ENCODE measurements at places on chromosomes 2 and 18.

GRCh38 chr18:76981396-76981968 lies 151.1 kb downstream of the MBP start:
- no peak for DNase-seq

GRCh38 chr18:3652380-3653262 lies 202.6 kb downstream of the TGIF1 start:
- DNase-seq: peak; percentile 84

DNA sequence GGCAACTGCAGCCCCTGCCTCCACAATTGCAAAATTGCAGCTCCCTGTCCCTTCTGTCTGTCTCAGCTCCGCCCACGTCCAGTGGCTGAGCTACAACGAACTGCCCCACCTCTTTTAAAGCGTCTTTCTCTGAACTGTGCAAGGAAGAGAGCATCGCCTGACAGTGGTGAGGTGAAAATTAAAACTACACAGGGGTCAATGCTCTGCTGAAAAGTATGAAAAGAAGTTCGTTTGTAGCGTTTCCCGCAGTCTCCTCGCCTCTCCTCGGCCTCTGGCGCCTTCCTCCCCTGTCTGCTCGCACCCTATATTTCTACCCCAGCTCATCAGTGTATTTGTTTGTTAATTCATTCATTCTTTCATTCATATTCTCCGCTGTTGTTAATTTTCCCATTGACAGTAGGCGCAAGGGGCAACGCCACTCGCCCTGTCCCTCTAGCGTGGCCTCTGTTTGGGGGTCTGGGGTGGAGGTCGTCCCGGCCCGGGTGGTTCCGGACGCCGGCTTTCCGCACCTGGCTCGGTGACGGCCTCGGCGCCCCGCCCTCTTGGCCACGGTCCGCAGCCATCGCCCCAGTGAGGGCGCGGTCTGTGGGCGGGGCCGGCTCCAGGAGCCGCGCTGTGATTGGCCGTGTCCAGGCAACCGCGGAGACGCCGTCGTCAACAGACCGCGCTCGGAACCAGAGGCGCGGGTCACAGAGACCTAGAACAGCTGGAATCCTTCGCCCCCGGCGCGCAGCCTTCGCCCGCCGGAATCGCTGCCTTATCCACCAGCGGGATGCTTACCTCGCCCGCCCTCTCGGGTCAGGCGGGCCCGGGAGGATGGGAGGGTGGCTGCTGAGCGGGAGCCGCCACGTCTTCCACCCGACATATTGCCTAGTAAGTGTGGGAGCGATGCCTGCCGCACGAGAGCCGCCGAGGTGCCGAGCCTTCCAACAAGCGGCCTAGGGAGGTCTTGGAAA lies at the start of gene VWA3B:
Gene VWA3B (plus strand): TSS at position 677 of the 956 bp plus-strand sequence. CDS start 5,926 bp downstream, outside the sequence.
- DNase-seq: no peak

DNA sequence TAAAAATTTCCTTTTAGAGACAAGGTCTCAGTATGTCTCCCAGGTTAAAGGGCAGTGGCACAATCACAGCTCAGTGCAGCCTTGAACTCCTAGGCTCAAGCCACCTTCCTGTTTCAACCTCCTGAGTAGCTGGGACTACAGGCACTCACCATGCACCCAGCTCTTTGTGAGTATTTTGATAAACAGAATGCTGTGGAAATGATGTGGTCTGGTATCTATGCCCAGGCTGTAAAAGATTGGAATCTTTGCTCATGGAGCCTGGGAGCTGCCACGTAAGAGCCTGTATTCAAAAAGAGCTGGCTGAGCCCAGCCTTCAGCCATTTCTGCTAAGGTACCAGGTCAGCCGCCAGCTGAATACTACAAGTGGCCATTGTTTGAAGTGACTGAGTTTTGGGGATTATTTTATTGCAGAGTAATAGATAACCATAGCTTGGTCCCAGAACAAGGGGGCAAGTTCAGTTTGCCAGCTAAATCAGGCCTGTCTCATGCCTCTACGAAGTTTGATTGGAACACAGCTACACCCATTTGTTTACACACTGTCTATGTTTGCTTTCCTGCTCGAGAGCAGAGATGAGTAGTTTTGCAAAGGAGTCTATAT lies 21.3 kb upstream of the ARL5A start:
- DNase-seq: no peak

DNA sequence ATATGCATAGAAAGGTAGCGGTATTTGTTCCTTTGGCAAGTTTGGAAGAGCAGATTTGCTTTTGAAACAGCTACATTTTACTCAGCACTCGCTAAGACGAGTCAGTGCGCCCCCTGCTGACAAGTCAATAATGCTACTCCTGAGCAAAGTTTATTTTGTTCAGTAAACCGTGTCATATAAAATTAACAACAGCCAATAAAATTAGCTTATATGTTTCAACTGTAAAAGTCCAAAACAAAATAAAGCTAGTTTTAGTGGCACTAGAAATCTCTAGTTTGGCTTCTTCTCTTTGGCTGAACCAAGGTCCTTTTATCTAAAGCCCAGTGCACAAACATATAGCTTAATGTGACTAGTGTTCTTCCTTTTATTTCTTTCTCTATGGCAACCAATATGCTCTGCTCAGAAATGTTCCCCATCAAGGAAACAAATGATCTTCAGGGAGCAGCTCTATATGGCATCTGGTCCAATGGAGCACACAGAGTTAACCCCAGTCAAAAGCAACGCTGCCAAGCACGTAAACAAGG lies 4.2 kb upstream of the POU3F3 start:
- peak; percentile 8 for DNase-seq

DNA sequence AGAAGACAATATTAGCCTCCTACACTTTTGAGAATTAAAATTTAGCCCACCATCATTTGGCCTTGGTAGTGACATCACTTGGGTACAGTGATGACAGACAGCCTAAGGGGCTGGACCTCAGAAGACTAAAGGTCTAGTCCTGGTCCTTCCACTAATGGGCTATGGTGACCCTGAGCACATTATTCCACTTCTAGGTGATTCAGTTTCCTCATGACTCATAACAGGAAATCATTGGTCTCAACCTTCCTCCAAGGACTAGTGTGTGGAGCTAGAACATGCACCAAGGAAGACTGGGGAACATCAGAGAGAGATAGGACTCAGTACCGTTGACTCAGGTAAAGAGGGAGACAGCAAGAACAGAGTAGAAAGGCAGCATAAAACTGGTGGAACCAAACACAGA lies 64.0 kb downstream of the TFCP2L1 start:
- no peak for DNase-seq

GRCh38 chr18:40944576-40944975 lies 1010.5 kb upstream of the PIK3C3 start:
- no peak for DNase-seq

GRCh38 chr2:3453190-3453999 lies 65.9 kb downstream of the ADI1 start:
- no peak for DNase-seq

- DNase-seq: no peak
Measured at GRCh38 chr2:206217743-206218142, 56.7 kb upstream of the ZDBF2 start.

DNA sequence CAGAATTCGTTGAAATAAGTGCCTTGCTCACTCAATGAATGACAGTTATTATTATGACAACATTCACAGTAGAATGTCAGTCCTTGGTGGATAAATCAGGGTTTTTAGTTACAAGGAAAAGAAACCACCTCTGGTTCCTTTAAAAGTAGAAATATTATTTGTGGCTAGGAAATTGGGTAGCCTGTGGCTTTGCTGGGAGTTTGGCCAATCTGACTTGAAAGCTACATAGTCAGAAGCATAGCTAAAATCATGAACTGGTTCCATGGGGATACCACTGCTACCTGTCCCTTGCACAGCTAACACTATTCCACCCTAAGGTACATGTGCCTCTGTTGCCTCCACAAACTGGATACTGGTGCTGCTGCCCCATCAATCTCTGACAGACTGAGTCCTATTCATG lies 12.8 kb upstream of the SMCHD1 start:
- DNase-seq: no peak

- DNase-seq: no peak
Measured at GRCh38 chr2:43278564-43279220, 52.3 kb upstream of the ZFP36L2 start.

DNA sequence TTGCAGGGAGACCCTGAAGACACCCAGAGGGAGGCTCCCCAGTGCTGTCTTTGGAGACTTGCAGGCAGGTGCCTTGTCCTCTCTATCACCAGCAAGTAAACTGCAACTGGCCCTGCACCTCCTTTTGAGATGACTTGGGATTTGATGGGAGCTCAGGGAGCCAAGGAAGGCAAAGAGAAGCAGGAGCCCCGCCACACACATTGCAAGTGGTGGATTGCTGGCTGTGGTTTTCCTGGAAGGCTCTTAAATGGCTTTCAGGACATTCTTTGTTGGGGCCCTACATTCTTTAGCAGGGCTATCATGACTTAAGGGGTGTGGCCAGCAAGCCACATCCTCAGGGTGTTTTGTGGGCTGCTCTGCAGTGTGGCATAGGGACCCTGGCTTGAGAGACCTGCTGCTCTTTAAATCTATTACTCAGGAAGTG lies 39.9 kb upstream of the CDC42EP3 start:
- DNase-seq: peak; percentile 86

DNA sequence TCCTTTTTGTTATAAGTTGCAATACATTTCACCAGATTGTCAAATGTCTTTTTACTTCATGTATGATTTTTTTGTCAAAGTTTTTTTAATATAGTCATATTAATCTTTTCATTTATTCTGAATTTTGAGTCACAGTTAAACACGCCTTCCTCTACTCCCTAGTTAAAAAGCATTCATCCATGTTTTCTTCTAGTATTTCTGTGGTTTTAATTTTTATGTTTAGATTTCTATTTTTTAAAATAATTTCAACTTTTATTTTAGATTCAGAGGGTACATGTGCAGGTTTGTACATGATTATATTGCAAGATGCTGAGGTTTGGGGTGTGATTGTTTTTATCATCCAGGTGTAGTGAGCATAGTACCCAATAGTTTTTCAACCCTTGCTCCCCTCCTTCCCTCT lies 146.7 kb upstream of the MYO3B start:
- DNase-seq: no peak

GRCh38 chr18:46478796-46479195 lies 178.2 kb downstream of the LOXHD1 start:
- no peak for DNase-seq

DNA sequence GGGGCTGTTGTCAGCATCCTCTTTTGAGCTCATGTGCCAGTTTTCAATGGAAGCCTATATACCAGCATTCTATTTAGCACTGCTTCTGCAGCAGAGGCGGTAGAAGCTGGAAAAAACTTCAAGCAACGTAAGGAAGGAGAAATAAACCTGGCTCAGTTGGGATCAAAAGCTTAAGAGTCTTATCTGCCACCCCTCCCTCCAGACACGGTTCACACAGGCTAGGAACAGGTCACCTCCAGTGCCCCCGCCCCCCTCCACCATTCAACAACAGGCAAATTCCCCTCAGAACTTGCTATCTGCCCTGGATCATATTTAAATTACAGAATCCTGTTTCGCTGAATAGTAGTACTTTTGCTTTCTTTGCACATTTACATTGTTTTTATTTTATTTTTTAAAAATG lies 384.8 kb upstream of the PKDCC start:
- DNase-seq: no peak

DNA sequence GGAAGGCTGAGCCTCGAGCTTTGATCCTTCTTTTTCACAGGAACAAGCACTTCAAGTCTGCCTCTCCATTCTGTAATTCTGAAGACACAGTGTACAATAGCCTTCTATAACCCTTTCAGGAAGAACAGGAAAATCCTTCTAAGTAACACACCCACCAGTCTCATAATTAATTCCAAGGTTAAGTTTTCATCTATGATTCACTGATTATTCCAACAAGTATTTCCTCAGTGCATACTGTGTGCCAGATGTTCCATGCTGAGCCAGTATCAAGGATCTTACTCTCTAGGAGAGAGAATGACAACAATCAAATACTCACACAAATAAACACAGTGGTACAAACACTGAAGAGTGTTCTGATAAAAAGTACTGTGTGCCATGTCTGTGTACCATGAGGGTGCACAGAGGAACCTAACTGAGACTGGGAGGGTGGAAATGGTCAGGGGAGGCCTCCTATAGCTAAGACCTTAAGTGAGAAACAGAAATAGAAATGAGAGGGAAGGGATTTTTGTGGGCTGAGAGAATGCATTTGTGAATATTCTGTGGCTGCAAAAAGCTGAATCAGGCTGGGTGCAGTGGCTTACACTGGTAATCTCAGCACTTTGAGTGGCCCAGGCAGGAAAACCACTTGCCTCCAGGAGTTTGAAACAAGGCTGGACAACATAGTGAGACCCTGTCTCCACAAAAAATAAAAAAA lies 7.3 kb upstream of the MTLN start:
- peak; percentile 13 for DNase-seq

GRCh38 chr2:205878999-205879762 lies 196.9 kb downstream of the NRP2 start:
- DNase-seq: no peak

- DNase-seq: no peak
Measured at GRCh38 chr18:58397385-58398132, 231.3 kb downstream of the ALPK2 start.

GRCh38 chr2:112658301-112658700 lies 12.6 kb downstream of the SLC20A1 start:
- DNase-seq: no peak

DNA sequence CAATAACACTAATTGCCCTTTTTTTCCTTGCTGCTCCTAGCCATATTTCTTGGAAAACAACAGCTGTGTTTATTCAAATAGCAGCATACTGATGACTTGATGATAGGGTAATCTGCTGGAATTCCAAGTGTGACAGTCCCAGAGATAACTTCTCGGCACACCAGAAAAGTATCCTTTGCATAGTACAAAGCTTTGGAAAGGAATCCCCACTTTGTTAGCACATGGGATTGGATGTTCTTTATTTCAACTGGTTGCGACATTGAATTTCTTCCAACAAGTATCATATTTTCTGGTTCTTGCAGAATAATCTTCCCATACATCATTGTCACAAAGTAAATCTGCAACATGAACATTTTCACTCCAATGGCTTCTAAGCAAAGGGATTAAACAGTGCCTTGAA lies 445.8 kb upstream of the ACVR2A start:
- no peak for DNase-seq

- DNase-seq: no peak
Measured at GRCh38 chr2:125684932-125685331, 971.0 kb upstream of the GYPC start.

GRCh38 chr2:234952270-234953115 lies 676 bp downstream of the SH3BP4 start:
- no peak for DNase-seq

- DNase-seq: no peak
Measured at GRCh38 chr2:33890686-33891085, 291.6 kb upstream of the FAM98A start.

DNA sequence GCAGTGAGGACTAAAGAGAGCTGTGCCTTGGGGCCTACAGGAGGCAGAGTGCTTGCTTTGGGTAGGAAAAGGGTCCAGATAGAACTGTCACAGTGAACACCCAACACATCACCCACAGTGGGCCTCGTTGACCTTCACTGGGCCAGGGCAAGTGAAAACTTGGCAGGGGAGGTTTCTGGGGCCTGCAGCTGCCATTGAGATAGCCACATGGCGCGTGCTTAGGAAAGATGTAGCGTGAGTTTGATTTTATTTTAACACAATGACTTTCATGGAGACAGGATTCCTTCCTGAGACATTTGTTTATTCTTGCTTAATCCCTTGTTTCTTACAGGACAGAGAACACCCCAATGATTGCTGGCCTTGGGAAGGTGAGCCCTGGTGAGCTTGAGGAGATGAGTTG lies 9.3 kb upstream of the ESPNL start:
- no peak for DNase-seq
